ENCODE measurements at places on chromosomes 12 and 14.

DNA sequence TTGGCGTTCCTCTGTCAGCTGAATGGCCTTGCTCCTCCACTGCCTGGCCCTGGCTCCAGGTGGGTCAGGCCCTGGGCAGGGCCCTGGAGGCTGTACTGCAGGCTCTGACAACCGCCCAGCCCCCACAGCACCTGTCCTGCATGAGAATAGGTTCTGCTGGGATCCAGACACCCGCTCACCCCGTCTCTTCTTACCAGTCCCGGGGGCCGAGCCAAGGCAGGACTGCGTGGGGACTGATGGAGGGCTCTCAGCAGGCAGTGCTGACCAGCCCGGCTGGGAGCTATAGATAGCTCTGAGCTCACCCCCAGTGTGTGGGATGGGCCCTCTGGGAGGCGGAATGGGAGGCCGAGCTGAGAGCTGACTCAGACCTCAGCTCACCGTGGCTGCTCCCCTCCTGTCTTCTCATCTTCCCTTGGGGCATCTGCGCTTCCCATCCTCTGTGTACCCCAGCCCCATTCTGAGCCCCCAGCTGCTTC lies 39.6 kb downstream of the TEAD4 start:
- no peak for DNase-seq

- DNase-seq, result no peak
Measured at GRCh38 chr14:83071888-83072501, 1538.3 kb upstream of the SEL1L start.

DNA sequence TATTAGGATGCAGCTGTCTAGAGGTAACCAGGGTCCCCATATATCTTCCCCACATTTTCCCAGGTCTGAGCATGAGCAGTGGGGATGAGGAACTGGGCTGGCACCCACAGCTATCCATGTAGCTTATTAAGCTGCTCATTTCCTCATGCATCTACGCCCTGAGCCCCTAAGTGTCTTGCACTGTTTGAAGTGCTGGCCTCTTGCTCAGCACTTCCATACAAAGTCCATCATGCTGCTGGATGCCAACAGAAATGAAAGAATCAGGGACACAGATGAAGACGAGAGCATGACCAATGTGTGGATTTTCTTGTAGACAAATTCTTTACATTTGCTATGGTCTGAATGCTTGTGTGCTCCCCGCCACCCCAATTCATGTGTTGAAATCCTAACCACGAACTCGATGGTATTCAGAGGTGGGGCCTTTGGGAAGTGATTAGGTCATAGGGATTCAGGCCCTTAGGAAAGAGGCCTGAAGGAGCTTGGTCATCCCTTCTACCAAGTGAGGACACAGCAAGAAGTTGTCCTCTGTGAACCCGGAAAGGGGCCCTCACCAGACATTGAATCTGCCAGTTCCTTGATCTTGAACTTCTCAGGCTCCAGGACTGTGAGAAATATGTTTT lies 54.5 kb downstream of the C12orf75 start:
- DNase-seq, result no peak

GRCh38 chr14:100733152-100733850 lies 6.6 kb downstream of the DLK1 start:
- DNase-seq, result no peak

DNA sequence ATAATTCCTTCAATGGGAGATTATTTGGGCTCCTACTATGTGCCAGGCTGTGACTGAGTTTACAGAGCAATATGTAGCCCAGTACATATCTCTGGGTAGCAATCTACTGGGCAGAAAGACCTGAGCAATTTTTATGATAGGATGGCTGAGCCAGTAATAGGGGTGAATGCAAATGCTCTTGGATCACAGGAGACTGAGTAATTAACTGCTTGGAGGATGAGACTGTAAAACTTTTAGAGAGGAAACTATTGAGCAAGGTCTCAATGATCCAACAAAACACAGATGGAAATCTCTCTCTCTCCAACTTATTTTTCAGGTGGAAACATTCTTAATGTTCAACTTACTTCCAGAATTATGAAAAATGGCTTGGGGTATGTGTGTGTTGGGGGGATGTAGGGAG lies 402.2 kb downstream of the AEBP2 start:
- no peak for DNase-seq

DNA sequence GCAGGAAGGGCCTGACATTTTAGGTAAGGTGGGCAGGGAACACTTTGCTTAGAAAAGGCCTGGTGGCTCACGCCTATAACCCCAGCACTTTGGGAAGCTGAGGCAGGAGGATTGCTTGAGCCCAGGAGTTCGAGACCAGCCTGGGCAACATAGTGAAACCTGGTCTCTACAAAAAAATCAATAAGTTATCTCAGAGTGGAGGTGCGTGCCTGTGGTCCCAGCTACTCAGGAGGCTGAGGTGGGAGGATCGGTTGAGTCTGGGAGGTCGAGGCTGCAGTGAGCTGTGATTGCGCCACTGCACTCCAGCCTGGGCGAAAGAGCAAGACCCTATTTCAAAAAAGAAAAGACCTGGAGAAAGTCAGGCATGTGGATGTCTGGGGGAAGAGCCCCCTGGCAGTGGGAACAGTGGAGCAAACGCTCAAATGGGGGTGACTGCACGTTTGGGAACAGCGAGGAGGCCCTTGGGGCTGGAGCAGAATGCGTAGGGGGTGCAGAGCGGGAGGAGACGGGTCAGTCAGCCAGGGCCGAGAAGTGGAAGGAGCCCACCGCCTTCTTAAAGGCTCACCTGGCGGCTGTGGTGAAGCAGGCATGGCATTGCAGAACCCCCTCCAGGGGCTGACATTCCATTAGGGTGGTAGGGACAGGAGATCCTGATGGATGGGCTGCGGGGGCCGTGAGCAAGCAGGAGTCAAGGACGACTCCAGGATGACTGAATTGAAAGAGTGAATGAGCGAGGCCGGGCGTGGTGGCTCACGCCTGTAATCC lies 6.2 kb upstream of the KIF26A start:
- DNase-seq, result no peak

DNA sequence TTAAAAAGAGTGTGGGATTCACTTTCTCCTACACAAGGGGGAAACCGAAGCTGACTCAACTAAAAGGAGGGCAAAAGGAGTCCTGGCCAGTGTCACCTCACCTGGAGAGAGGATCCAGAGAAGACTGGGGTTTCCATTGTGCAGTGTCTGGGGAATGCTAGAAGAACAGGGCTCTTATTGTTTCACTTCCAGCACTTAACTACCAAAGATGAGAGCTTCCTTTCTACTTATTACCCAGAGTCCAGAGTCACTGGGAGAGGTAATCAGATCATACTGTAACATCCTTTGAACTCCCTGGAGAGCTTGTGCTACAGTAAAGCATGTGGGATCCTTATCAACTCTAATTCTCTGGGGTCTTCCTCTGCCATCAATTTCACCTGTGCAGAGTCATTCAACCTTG lies 148.4 kb upstream of the BCL2L14 start:
- no peak for DNase-seq

DNA sequence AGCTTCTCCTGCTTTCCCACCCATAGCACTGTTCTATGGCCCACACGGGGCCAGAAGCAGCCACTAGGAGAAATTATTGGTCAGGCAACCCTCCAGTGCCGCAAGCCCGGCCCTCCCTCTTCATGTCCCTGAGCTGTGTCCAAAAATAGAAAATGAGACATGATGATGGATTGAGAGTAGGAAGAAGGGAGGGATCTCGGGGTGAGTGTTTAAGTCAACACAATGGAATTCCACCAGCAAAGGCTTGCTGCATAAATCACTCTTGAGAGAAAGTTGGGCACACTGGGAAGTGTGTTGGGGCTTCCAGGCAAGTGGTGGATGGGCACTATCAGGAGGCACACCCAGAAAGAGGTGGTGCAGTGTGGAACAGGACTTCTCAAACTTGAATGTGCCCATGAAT lies 94.2 kb downstream of the LLPH start:
- DNase-seq, result no peak

DNA sequence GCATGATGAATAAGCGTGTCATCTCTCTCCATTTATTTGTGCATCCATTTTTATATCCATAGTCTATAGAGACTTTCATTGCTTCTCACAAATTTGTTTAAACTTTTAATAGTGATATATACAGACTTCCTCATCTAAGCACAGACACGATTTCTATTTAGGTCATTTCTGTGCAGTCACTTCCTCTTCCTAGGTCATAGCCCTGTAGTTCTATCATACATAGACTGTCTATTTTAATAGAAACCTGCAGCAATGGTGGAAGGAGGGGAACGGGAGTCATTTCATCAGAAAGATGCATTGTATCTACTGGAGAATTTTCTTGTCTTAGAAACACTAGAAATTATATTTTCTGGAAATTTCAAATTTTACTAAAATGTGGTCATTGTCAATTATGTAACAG lies 133.4 kb upstream of the FGD4 start:
- DNase-seq, result no peak

DNA sequence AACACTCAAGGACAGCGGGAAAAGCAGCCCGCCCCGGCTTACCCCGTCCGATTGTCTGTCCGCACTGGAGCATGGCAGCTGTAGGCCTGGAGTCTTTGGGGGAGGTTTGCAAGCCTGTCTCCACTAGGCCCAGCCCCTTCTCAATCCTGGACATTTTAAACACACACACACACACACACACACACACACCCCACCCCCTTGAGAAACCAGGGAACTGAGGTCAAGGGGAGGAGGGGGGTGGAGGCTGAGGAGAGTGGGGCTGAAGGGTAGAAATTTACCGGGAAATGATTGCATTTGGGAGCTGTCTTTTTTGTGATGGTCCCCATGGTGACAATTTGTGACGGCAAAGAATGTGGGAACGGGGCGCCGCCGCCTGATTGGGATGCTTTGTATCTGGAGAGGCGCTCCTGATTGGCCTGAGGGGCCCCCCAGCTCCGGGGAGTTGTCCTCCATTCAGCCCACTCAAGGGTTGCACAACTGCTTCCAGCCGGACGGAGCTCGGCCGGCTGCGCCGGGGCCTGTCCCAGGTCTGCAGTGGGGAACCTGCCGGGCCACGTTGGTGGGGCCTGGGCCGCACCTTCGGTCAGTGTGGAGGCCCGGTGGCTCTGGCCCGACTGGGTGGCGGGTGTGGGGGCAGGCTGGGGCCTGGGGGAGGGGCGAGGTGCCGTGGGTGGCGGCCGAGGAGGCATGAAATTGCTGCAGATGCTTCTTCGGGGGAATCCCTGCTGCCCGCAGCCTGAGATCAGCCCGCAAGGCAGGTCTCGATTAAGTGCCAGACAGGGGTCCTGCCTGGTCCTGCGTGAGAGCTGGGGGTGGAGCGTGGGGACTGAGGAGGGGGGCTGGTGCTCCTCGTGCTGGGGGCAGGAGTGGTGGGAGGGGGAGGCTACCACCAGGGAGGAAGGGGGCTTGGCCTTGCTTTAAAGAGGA lies at the start of gene FAM181A:
FAM181A (plus strand) TSS at position 472 of the 927 bp plus-strand sequence. CDS start 942 bp downstream, outside the sequence.
- DNase-seq, result no peak

GRCh38 chr14:38404100-38404541 lies 148.2 kb upstream of the CLEC14A start:
- no peak for DNase-seq

DNA sequence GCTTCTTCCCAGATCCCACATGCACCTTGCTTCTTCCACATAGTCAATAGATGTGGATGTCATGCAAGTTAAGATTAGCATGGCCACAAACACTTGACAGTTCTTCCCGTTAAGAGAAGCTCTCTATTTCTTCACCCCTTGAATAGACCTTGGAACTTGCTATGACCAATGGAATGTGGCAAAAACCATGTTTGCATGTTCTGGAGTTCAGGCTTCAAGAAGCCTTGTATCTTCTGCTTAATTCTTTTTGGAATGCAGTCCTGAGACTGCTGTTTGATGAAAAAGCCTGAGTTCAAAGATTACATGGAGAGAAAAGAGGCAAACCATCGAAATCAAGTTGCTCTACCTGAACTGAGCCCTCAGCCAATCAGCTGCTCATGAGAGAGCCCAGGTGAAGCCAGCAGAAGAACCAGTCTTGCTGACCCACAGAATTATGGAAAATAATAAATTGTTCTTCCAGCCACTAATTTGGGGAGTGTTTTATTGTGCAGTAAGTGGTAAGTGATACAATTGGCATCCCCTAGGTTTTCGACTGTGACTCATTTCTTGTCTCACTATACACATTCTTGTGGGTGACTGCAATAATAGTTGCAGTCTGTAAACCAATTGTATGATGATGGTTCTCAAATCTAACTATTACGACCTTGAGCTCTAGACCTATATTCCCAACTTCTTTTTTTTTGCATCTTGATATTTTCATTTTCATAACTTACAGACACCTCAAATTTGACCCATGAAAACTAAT lies 12.6 kb downstream of the RASSF9 start:
- no peak for DNase-seq

- no peak for DNase-seq
Measured at GRCh38 chr12:48203192-48203591, at the start of gene OR10AD1. OR10AD1 (minus strand) TSS chr12:48203292; CDS start chr12:48203292, 0 bp downstream.

GRCh38 chr12:50642761-50643160 lies 121.1 kb upstream of the ATF1 start:
- DNase-seq, result no peak

DNA sequence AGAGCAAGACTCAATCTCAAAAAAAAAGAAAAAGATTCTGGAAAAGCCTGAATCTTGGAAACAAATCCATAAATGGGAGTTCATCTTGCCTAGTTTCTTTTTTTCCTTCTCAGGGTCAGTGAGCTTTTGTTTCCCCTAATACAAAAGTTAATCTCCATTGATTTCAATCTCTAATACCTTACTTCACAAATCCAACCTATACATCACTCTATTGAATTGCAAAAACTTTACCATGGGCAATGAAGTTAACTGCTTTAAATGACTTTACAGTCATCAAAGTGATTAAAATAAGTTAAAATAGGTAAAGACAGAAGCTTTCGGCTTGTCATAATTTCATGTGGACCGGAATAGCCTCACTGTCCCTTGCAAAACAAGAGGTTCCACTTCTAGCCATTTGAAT lies 1012.7 kb upstream of the SEL1L start:
- no peak for DNase-seq

- DNase-seq, result no peak
Measured at GRCh38 chr14:56666294-56666693, 86.7 kb downstream of the TMEM260 start.

DNA sequence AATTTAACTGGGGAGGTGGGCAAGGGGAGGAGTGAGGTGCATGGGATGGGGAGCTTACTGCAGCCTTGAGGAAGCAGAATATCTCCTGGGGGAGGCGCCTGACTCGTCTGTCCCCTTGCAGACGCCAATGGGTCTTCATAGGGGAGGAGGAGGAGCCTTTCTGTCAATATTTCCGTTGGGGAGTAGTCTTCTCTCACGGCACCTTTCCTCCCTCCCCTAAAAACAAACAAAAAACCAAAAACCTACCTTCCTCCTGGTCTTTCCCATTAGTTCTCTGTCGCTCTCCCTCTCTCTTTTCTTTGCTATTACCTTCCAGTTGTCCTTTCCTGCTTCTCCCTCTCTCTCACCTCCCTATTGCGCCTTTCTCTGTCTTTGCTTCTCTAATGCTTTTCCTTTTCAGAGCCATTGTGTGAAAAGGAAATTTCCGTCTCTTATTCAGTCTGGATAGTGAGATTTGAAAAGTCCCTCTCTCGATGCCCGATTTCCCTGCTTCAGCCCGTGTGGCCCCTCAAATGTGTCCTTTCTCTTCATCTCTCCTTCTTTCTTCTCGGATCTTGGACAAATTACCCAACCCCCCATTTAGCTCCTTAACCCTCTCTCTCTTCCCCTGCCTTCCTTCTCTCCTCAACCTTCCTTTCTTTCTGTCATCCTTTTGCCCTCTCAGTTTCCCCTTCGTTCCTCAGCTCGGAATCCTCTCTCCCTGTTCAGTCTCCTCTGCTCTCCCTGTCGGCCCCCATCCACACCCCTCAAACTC lies 5.9 kb downstream of the GPR84 start:
- no peak for DNase-seq

Data from stimulated activated CD4-positive, alpha-beta T cell treated with anti-CD3 and anti-CD28 coated beads, Interleukin-15, amount 100 ng/mL, for 1 hour (primary cell).